ENCODE measurements at places on chromosomes 12 and 14.
A peak's percentile ranks its signal among the peaks of the same experiment; 100 is the strongest.

DNA sequence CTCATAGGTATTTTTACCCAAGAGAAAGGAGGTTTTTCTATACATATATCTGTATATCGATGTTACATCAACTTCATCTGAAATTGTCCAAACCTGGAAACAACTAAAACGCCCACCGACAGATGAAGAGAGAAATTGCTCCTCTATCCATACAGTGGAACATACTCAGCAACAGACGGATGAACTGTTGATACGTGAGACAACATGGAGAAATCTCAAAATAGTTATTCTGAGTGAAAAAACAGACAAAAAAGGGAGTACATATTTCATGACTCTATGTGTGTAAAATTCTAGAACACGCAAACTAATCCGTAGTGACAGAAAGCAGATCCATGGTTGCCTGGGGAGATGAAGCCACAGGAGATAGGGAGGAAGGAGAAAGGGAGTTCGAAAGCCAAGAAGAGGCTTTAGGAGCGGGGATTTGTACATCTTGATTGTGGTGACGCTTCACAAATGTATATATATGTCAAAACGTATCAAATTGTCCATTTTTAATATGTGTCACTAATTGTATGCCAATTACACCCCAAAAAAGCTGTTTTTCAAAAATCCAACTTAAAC lies 37.6 kb upstream of the C14orf180 start:
- DNase-seq, result no peak

GRCh38 chr12:12428961-12429657 lies 72.2 kb downstream of the BORCS5 start:
- no peak for DNase-seq

DNA sequence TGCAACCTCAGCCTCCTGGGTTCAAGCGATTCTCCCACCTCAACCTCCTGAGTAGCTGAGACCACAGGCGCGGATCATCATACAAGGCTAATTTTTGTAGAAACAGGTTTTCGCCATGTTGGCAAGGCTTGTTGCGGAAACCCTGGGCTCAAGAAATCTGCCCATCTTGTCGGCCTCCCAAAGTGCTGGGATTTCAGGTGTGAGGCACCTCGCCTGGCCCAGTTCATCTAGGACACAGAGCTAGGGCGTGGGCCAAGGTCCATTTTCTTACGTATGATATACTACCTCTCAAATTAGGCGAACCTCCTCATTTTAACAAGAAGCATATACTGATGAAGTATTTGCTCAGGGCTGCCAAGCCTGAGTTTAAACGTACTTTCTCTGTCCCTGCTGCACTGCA lies 2.1 kb downstream of the RPS29 start:
- DNase-seq, result no peak

DNA sequence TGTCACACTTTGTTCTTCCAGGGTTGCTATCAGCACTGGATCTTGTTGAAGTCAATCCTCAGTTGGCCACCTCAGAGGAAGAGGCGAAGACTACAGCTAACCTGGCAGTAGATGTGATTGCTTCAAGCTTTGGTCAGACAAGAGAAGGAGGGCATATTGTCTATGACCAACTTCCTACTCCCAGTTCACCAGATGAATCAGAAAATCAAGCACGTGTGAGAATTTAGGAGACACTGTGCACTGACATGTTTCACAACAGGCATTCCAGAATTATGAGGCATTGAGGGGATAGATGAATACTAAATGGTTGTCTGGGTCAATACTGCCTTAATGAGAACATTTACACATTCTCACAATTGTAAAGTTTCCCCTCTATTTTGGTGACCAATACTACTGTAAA lies 23.7 kb downstream of the VTI1B start:
- DNase-seq, result no peak

DNA sequence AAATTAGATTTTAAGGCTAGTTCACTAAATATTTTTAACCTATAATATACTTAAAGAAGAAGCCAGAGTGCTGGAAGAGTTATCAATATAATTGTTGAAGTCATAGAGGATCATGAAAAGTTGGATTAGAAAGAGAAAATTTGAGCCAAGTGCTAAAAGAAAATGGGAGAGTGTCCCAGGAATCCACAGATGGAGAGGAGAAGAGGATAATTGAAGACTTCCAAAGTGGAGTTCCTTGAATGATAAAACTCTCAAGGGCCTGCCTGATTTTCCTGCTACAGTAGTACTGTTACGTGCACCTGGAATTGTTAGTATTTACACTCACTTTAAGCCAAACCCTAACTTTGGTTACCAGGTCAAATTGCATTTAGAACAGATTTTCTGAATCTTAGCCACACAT lies 113.2 kb downstream of the MSRB3 start:
- DNase-seq, result no peak

GRCh38 chr12:6914246-6914946 lies at the start of gene ENO2:
Gene ENO2, plus strand, starts transcription at chr12:6914580. Its CDS starts 1,253 bp downstream, at chr12:6915833.
- peak; percentile 44 for DNase-seq

DNA sequence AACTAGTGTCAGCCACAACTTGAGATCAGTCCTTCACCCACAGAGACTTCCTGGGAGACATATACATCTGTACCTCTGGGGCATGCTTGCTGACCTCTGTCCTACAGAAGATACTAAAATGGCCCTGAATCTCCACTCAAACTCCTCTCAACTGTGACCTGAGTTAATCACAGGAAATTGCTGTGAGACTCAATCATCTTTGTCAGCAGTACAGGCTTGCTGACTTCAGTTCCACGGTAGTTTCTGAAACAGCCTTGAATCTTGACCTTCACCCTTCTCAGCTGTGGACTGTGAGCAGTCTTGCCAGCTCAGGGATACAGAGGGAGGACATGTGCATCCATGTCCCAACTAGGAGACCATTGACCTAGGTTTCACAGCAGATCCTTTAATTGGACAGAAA lies 1.4 kb upstream of the KLRC1 start:
- DNase-seq, result no peak

GRCh38 chr12:2052826-2053678 lies at the start of gene CACNA1C:
Gene CACNA1C, plus strand, starts transcription at chr12:2052987. Its CDS starts 576 bp downstream, at chr12:2053563.
- DNase-seq, result peak; percentile 23

GRCh38 chr12:44521702-44522101 lies 354.4 kb downstream of the NELL2 start:
- DNase-seq, result no peak

GRCh38 chr12:6554168-6555017 lies 1.4 kb downstream of the IFFO1 start:
- DNase-seq, result no peak

GRCh38 chr14:94689218-94689984 lies 77.2 kb downstream of the SERPINA3 start:
- peak; percentile 22 for DNase-seq

- no peak for DNase-seq
Observed at GRCh38 chr12:18703911-18704310, 33.9 kb downstream of the PLCZ1 start.

Data from GDM1 (cell line).